Endothelial cell of umbilical vein (primary cell): ENCODE measurements at places on chromosomes 1 and 21. TPM values are rescaled to one million over a fixed set of nuclear protein-coding genes. Genes with fewer than 3 reads are reported as not detected.

DNA sequence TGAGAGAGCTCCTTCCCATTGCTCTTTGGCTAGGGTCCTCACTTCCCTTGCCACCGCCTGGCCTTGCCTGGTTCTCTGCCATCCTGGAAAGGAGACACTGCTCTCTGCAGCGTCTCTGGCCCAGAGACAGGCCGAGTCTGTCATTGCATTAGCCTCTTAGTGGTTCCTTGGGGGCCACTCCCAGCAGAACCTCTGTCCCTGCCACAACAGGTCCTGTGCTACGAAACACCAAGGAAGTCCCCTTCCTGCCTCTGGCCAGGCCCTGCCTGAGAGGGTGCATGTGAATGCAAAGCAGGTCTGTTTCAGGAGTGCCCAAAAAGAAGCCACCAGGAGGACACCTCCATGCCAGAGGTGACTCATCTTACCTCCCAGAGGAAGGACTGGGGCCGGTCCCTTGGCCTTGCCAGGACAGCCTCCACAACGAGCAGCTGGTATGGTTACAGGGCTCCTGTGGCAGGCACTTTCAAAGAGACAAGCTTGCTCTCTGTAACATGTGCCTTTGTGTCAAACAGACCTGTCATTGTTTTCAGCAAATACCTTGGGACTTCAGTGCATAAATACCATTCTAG, 59.6 kb downstream of the VPS26C start:
- no peak for DNase-seq

GRCh38 chr21:15433091-15433490, 296.7 kb upstream of the USP25 start:
- no peak for DNase-seq

GRCh38 chr1:182617014-182617429, 12.8 kb upstream of the RGS16 start:
- DNase-seq: no peak

DNA sequence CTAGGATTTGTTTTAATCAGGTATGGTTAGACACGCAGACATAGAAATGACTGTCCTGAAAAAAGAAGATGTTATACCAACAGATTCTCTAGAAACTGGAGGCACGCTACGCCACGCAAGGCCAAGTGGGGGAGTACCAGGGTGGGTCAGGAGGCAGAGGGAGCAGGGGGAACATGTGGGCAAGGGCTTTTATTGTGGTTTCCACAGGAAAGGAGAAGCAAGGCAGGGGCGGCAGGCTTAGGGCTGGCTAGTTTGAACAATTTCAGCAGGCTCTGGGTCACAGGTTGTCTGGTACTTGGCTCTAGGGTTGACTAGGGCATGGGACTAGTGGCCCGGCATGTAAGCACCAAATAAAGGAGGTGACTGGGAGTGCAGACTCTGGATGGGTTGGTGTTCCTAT, 7.2 kb downstream of the MTARC2 start:
- DNase-seq: no peak

DNA sequence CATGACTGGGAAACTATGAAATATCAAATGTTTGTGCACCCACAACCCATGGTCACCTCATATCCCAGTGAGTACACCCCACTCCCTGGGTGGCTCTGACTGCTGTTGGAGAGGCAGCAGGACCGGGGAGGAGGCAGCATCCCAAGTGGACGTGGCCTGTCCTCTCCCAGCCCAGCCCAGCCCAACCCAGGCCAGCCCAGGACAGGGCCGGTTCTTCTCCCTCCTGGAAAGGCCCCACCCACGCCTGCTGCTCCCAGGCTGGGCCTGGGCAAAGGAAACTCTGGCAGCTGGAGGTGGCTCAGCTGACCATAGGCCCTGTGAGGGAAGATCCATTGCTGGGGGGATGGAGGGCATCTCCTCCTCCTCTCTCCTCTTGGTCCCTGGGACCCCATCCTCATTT, 19.1 kb downstream of the MATN1 start:
- no peak for DNase-seq

- peak; percentile 31 for DNase-seq
Measured at GRCh38 chr1:98556521-98557158, 104.9 kb upstream of the SNX7 start.

DNA sequence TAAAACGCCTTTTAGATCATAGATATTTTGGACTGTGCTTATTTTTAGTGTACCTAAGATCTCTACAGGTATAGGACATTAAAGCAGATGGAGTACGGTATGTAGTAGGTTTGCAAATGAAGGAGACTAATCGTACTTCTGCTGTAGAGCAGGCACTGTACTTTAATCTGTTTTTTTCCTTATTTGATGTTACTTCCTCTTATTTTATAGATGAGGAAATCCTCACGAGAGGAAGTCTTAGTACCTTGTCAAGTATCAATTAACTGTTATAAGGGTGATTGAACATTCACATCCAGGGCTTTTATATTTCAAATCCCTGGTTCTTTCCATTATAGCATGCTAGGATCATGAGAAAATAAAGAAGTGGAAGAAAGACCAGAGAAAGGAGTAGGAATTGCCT, 41.1 kb downstream of the CACHD1 start:
- no peak for DNase-seq

DNA sequence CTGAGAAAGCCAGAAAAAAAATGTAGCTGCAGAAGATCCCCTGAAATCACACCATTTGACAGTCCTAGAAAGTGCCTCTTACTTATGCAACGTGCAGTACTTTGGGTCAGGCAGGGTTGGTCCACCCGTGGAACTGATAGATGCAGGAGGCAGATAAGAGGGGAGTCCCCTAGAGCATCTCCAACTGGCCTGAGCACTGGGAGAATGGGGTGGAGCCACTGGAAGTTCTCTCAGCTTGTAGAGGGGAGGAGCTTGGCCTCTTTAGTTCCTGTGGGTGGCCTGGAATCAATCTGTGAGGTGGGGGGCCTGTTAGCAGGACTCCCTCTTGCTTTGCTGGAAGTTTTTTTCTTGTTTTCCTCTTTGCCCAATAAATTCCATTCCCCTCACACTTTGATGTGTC, 335.7 kb upstream of the NCAM2 start:
- no peak for DNase-seq

- DNase-seq: no peak
Measured at GRCh38 chr1:31249854-31250253, 10.2 kb upstream of the NKAIN1 start.

DNA sequence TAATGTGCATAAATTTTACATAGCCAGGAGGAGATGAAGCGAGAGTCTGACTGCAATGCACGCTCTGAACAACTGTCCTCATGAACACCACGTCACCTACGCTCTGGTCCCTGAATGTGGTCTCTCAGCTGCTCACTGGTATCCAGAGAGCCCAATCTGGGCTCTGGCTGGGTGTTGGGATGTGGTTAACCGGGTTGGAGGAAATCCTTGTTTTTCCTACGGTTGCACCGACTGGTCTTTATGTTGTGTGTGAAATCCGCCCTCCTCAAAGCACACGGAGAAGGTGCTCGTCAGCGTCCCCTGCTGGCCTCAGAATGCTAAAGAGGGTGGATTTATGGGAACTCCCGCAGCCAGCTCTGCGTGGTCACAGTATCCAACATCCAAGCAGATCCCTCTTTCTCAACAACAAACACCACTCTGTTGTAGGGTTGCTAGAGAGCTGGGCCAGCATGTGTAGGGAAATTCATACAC, 51.8 kb upstream of the FAM89A start:
- peak; percentile 61 for DNase-seq

- DNase-seq: peak; percentile 40
Measured at GRCh38 chr1:162040657-162041056, 17.0 kb upstream of the OLFML2B start.

GRCh38 chr1:16138772-16139221, 17.1 kb downstream of the EPHA2 start:
- DNase-seq: peak; percentile 58

DNA sequence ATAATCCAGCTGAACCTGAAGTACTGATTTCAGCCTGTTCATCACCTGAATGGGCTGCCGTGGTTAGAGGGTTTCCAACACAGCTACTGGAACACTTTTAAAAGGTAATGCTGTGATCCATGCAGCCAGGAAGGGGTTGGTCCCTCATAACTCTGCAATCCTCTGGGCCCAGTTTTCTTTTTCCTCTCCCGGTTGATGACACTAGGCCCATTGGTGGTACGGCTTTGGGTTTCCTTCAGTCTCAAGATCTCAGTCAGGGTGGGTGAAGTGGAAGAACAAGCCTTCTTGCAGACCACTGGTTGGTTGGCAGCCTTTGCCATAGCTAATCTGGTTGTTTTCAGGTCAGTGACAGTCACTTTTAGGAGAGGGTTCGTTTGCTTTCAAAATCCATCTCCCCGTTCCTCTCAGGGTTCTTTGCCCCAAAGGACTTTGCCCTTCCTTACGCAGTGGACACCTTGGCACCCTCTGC, 502 bp upstream of the SLC35A3 start:
- DNase-seq: no peak

DNA sequence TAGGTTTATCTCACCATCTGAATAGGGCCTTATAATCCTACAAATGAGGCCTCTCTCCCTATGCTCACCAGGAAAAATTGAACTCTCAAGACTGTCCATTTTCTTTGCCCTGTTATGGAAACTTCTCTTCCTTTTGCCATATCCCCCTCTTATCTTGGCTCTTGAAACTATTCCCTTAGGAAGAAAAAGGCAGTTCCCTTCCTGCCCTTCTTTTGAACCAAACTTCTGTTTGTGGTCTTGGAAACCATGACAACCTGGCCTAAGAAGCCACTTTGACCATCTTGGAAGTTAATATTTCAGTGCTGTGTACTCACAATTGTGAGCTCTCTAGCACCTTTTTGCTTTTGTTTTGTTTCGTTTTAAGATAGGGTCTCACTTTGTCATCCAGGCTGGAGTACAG, 40.0 kb downstream of the ATP2B4 start:
- peak; percentile 56 for DNase-seq

- no peak for DNase-seq
Measured at GRCh38 chr1:63429281-63429680, 61.9 kb downstream of the ALG6 start.

MR1 gene
- total RNA-seq: 1.1 and 1.3 TPM in 2 replicates

CACNA1E gene
- not detected in 2 replicates for total RNA-seq

TDRKH gene
- total RNA-seq: 9.3 and 9.6 TPM in 2 replicates

SPRR3 gene
- total RNA-seq: not detected in 2 replicates

AKR7A3 gene
- total RNA-seq: 0.49 and 0.85 TPM in 2 replicates

OVAAL gene
- not detected in 2 replicates for total RNA-seq

S100A1 gene
- total RNA-seq: not detected in 2 replicates

GJA5 gene
- total RNA-seq: 0.55 and 3.2 TPM in 2 replicates

DENND2D gene
- total RNA-seq: 0.42 and 1.00 TPM in 2 replicates

TRABD2B gene
- not detected in 2 replicates for total RNA-seq

ACTA1 gene
- total RNA-seq: 0.22 TPM in 1 of 2 replicates, not detected in the other

GOLPH3L gene
- total RNA-seq: 33.2 and 34.9 TPM in 2 replicates

RGS8 gene
- total RNA-seq: not detected in 2 replicates
